ENCODE measurements at places on chromosomes 12 and 14.

DNA sequence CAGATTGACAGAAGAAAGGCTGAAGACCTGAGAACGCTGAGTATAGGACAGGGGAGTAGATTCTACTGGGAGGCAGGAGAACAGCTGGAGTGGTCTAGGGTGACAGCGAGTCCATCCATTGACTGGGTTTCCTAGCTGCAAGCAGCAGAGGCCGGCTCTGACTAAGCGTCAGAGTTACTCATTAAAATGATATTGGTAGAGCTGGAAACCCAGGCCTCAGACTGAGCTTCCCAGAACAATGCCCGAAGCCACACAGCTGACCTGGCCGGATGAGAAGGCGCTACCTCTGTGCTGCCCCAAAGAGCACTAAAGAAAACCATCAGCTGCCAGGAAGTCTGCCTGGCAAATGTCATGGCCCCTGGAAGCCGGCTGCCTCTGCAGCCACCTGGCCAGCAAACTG, 78.5 kb upstream of the FZD10 start:
- no peak for DNase-seq

GRCh38 chr14:28820677-28821076, 54.1 kb downstream of the FOXG1 start:
- DNase-seq = no peak

DNA sequence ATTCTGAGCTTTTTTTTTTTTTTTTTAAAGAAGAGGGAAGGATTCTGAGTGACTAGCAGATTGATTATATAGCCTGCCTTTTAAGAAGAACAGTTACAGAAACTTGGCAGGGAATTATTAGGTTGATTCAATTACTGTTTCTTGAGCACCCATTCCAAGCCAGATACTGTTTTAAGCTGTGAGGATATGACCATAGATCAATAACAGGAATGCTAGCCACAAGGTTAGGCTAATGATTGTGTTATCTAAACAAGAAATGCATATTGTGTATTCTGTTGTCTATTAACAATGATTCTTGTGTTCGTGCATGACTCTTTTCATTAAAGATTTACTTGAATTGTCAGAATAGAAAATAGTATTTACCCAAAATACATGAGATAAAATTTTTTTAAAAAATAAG, 67.1 kb downstream of the PRORP start:
- DNase-seq = no peak

GRCh38 chr12:3119756-3120601, 42.8 kb downstream of the TSPAN9 start:
- DNase-seq = no peak

DNA sequence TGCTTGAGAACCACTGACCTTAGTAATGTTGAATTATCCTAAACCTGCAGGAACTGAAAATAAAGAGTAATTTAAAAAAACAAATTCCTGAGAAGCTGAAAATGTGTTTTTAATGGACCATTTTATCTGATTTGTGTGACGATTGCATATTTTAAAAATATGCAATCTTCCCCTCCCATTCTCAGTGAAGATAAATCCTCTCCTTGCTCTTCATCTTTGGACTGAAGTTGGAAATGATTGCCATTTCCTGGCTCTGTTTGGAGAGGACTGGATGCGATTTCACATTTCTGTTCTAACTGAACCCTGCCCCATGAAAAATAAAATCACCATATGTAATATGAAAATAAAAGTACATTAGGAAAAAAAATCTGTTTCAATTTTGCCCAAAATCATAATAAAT, 216.3 kb downstream of the SLC6A15 start:
- DNase-seq = no peak

DNA sequence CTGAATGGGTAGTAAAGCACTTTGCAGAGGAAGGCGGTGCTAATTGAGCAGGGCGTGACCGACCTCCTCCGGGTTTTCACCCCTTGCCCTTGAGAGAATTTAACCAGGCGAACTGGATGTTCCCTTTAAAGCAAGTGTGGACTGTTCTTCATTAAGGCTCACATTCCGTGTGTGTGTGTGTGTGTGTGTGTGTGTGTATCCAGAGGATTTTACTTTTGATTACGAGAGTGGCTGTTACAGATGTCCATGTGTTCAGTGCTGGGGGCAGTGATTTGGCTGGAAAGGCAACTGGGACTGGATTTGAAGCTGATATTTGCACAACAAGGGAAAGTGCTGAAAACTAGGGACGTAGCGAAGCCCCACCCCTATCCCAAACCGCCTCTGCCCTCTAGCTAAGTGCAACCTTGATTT, 2.2 kb downstream of the TMEM132C start:
- DNase-seq = no peak

GRCh38 chr14:82500222-82500621, 966.6 kb upstream of the SEL1L start:
- no peak for DNase-seq

- DNase-seq = no peak
Measured at GRCh38 chr12:93163260-93164036, 214.3 kb upstream of the NUDT4 start.

GRCh38 chr14:70468731-70469130, 16.8 kb downstream of the ADAM21 start:
- no peak for DNase-seq

DNA sequence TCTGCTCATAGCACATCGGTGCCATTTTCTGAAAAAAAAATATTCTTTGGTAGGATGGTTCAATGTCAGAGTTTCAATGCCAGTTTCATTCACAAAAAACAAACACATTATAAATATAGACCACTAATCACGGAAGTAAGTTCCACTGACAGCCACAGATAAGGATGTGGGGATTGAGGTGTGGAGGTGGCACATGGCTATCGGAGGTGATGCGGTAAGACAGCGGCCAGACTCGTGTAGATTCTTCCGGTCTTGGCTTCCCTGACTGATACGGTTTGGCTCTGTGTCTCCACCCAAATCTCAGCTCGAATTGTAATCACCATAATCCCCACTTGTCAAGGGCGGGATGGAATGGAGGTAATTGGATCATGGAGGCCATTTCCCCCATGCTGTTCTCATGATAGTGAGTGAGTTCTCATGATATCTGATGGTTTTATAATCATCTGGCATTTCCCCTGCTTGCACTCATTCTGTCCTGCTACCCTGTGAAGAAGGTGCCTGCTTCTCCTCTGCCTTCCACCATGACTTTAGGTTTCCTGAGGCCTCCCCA, 693.4 kb downstream of the VRK1 start:
- DNase-seq = no peak

DNA sequence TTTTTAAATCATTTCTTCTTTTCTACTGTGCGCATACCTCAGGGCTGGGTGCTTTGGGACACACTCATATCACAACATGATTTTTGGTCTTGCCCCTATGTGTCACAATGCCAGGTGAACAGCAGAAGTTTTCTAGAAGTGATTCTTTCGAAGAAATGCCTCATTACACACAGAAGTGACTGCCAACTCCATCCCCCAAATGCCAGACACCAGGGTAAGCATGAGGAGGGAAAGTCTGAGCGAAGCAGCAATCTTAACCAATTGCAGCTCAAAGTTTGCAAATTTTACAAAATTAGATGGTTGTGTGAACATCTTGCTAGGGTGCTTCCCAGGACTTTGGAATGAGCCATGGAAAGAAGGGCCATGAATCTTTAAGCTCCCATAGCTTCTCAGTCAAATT, 87.3 kb upstream of the PLEKHA5 start:
- no peak for DNase-seq

- no peak for DNase-seq
Measured at GRCh38 chr12:59164226-59164625, 243.9 kb upstream of the LRIG3 start.

- no peak for DNase-seq
Measured at GRCh38 chr14:39576736-39577135, 144.5 kb upstream of the FBXO33 start.

DNA sequence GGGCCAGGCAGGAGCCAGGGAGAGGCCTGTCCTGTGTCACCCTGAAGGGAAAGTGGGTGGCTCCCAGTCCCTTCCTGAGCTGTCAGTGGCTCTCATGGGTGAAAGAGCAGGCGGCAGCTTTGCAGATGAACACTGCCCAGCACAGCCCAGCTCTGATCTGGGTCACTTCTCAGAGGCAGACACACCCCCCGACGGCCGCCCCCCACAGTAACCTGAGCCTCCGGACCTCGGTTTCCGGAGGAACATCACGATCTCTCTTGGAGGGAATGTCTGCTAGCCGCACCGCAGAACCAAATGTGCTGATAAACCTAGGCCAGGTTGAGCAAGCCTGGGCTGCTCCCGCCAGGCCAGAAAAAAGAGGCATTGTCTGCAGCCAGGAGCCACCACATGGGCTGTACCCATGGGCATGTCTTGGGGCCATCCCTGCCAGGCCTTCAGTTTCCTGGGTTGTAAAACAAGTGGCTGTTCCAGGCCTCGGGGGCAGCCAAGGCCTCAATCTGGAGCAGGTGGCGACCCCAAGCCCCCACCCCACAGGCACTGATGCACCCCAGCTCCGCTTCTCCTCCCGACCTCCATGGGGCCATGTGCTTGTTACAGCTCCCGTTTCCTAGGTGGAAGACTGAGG, 57.6 kb downstream of the NCOR2 start:
- no peak for DNase-seq

- DNase-seq = no peak
Measured at GRCh38 chr14:39763402-39763890, 331.2 kb upstream of the FBXO33 start.

GRCh38 chr12:119013023-119013422, 31.7 kb downstream of the SRRM4 start:
- no peak for DNase-seq

GRCh38 chr14:29462772-29463171, 464.9 kb downstream of the PRKD1 start:
- no peak for DNase-seq

- no peak for DNase-seq
Measured at GRCh38 chr12:123024819-123025391, 44.4 kb downstream of the ARL6IP4 start.

DNA sequence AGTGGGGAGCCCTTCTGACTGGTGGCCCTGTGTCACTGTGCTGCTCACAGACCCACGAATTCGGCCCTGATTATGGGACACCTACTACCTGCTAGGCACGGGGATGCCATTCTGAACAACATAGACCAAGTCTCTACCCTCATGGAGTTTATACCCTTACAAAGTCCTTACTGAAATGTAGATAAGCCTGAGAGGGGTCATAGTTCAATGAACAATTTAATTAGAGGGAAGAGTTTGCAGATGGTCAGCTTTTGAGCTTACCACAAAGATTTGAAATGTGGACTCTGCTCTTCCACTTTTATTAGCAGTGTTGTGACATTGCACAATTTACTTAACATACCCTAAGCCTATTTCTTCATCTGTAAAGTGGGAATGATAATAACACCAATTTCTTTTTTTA, 161.1 kb downstream of the MYRFL start:
- no peak for DNase-seq

- no peak for DNase-seq
Measured at GRCh38 chr12:93902736-93903562, 225.8 kb downstream of the CRADD start.

DNA sequence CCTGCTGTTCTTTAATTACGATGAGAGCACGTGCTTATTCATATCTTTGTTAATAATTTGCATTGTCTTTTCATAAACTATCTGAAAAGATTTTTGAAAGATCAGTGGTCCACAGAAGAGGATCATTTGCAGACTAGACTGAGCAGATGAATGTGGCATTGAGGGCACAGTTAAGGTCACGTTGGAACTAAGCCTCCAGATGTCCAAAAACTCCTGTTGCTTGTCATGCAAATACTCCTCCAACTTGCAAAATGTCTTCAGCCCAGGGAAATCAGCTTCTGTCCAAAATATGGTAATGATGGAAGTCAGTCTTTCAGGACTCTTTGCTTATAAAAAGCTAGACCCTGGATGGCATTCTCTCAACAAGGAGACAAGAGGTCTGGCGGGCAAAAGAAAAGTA, 201.6 kb upstream of the TMEM260 start:
- no peak for DNase-seq

DNA sequence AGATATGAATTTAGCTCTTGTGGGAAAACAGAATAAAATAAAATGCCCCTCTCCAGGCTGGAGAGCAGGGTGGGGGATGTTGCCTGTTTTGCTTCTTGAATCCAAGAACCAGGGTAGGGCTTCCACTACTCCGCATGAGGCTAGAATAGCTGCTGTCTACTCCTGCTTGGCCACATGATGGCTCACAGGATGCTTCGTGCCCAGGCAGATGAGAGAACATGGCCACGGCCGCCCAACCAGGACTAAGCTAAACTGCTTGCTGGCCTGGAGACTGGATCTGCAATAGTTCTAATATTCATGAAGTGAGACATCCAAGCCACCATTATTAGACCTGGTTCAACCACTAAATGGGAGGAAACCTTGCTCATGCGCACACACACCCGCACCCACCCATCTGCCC, 122.2 kb upstream of the METAP2 start:
- DNase-seq = no peak

DNA sequence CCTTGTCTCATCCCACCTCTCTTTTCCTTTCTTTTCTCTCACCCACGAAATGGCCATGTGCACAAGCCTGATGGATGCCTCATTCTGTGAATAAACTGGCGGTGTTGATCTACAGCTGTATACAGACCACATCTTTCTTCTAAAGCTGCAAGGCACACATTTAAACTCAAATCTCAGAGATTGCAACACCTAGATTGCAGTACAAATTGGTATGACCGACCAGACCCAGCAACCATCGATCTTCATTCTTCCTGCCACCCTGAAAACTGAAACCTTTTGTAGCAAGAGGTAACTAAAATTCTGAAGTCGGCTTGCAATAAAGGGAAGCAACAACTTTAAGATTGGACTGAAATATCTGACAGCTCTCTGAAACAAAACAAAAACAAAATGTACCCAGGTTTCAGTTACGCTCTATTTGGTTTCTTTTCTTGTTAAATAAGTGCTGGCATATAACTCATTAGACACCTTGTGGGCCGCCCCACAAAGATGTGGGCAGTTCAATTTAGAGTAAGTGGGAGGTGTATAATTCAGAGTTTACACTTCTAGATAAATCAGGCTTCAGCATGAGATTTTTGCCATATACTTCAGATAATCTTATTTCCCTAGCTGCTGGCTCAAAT, 390.0 kb upstream of the NOVA1 start:
- no peak for DNase-seq

GRCh38 chr14:73771848-73772638, 57.9 kb upstream of the PNMA1 start:
- DNase-seq = peak; percentile 65

DNA sequence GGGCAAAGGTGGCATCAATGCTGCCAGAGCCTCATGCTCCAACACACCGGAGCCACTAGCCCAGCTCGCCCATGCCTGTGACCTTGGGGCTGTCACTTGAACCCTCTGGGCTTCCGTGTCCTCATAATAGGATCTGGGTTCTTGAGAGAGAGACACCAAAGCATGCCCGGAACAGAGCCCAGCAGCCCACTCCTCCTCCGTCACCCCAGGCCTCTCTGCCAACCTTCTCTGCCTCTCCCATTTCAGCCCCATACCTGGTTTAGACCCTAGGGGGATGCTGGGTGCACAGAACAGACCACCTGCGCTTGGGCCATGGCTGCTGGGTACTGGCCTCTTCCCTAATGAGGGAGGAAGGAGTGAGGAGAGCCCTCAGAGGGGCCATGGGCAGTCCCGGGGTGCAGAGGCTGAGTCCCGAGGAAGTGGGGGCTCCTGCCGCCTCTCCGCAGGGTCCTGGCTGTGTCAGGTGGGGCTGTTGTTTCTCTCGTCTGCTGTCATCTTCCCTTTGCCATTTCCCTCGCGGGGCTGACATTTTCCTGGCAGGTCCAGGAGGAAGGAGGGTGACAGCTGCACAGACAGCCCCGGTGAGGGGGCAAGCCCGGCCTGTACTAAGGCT, 172.4 kb upstream of the RTL1 start:
- peak; percentile 17 for DNase-seq

GRCh38 chr12:54725233-54725843, 77.2 kb upstream of the DCD start:
- DNase-seq = no peak

- no peak for DNase-seq
Measured at GRCh38 chr12:40016980-40017379, 88.9 kb downstream of the SLC2A13 start.

- DNase-seq = no peak
Measured at GRCh38 chr14:79992407-79993198, 218.7 kb downstream of the DIO2 start.
